ENCODE measurements at places on chromosomes 7 and 10. TPM values are rescaled to one million over a fixed set of nuclear protein-coding genes. Genes with fewer than 3 reads are reported as not detected.

DNA sequence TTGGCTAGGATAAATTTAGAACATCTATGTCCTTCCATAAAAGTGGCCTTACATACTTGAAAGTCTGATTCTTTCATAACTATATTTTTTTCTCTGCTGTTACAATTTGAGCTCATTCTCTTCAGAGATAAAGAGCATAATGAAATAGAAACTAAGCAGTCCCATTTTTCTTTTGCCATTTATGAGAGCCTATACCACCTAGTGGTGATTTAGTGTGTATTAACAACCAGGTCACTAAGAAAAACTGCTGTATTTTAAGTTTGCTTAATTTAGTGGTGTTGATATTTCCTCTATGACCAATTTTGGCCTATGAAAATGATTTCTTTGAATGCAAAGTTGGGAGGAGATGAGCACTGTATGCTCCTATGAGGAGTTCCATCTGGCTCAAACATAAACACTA, 88.7 kb upstream of the ZWINT start:
- no peak for DNase-seq

- DNase-seq: no peak
Observed at GRCh38 chr10:17410907-17411306, 43.5 kb downstream of the ST8SIA6 start.

- DNase-seq: no peak
Observed at GRCh38 chr7:14766747-14767146, 135.8 kb downstream of the DGKB start.

GRCh38 chr10:29140991-29141390, 147.9 kb upstream of the LYZL1 start:
- no peak for DNase-seq

DNA sequence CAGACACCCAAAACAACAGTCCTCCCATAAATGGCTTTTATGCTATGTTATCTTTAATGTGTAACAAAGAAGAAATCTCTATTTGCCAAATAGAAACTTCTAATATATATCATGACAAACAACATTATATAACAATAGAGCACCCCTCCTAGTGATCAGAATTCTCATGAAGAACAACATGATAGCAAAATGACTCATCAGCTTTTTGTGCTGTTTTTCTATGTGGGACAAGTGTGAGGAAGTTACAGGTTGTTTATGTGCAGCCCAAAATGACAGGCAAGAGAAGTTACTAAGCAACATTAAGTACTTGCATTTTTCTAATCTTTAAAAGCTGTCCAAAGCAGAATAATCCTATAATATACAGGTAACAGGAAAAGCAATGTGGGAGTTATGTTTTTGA, 7.7 kb downstream of the DGKB start:
- DNase-seq: no peak

DNA sequence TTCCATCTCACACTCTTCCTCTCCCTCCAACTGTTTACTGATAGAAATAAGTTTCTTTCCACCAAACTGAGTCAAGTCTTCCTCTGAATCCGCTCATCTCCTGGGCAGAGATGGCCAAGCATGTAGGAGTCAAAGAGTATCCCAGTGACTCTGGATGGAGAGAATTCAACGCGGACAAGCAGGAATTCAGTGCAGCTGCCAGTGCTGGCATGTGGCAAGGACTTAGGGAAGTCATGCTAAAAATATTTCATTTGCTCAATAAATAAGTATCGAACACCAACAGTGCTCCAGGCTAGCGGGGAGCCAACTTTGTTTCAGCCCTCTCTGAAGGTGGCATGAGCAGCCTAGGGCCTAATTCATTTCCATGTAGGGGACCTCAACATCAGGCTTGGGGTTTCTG, 351.6 kb upstream of the ZMIZ1 start:
- no peak for DNase-seq

HTRA1 gene
- 206 TPM for polyA plus RNA-seq

DNA sequence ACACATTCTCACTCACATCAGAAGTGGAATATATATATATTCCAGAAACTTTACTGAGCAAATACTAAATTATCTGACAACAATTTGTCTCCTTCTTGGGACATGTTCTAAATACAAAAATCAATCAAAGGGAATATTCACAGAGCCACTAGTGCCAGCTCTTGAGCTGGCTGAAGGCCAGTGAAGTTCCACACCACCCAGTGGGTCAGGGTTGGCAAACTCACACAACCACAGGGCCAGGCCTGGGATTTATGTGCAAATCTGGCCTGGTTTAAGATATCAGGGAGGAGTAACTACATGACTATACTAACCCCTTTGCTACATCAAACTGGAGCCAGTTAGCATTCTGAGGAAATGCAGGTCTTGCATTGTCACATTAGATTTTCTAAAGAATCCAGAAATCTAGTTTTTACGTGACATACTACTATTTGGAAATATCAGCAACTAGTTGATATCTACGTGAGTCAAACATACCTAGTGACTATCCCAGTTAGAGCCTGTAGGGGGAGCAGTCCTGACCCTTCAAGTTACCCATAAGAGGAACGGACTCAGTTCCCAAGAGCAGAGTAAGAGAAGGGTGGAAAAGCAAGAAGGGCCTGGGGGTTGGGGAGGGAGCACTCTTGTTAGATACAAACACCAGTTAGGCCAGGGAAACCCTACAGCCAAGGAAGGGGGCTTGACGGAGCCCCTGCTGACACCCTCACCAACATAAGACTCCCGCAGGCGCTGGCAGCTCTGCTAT, 600.4 kb downstream of the KCNMA1 start:
- no peak for DNase-seq

DNA sequence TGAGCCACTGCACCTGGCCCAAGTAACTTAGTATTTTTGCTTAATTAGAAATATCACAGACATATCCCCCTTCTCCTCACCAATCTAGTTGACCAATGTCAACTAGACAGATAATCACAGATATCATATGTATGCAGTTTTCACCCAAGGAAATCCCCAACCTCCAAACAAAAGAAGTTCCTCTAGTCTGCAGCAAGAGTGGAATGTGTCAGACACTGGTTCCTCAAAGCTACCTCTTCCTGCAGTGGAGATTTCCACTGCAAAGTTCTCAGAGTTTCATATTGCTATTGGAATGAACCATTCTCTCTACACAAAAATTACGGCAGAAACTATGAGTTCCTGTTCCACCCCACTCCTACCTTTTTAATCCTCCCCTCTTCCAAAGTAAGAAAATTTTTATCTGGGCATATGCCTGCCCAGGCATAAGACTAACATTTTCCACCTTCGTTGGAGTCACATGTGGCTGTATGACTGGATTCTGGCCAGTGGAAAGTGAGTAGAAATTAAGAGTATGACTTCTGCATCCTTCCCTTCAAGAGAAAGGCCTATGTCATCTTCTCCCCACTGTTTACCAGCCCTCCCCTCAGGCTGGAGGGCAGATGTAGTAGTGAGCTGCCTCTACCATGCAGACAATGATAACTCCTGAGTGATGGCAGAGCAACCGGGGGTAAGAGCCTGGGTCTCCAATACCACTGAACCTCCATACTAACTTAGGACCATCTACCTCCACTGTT, 103.0 kb downstream of the MYOF start:
- no peak for DNase-seq

GRCh38 chr10:33187427-33187999, 147.0 kb downstream of the NRP1 start:
- no peak for DNase-seq

OPN1SW gene
- 1.8 TPM for polyA plus RNA-seq

SFXN3 gene
- 20.7 TPM for polyA plus RNA-seq

DNA sequence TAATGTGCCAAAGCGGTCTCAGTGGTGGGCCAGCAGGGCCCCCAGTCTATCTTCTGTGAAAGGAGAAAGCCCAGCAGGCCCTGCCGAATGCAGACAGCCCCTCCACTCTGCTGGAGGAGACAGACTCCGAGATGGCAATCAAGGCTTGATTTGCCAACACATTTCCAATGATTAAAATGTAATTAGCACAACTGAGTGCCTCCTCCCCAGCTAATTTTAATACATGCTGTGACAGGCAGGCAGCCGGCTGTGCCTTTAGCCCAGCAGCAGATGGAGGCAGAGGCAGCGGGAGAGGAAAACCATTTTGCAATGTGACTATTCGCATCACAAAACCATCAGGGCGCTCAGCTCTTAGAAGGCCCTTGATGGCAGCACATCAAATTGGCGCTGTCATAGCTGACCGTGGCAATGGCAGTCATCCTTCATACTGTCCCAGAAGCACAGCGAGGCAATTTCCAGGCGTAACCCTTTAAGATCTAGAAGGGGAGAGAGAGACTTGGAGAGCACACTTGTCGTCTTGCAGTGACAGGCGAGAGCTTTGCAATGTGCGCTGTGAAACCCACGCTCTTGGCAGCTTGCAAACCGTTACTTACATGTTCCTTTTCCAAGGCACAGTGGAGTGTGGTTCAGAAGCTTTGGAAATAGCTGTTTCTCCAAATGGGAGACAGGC, 714.8 kb upstream of the GALNT17 start:
- DNase-seq: no peak

DNA sequence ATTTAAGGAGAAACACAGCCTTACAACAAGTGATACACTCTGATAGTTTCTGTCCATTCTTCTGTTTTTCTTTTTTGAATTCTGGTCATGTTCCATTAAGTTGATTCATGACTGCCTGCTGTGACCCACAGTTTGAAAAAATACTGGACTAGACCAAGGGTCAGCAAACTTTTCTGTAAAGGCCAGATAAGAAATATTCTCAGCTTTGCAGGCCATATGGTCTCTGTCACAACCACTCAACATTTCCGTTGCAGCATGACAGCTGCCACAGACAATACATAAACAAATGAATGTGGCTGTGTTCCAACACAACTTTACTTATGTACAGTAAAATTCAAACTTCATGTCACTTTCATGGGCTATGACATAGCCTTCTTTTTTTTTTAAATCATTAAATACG, 156.7 kb downstream of the PLXNA4 start:
- peak; percentile 74 for DNase-seq

DNA sequence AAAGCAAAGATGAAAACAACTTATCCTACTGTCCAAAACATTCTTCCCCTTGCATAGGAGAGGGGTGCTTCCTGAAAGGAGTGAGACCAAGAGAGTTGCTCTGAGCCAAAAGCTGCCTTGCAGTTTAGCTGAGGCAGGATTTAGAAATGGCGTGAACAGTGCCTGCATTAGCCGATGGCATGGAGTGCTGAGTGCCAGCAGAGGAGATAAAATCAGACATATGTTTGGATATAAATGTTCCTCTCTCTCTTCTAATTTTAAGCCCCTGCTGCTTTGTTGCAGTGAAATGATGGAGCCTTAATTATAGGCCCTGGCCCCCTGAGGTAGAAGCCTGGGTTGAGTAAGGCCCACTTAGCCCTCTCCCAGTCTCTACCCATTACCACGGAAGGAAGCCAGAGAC, 7.1 kb downstream of the LRRC4 start:
- DNase-seq: no peak

IFIT1B gene
- 0.14 TPM for polyA plus RNA-seq

SLC39A12 gene
- polyA plus RNA-seq: not detected

DNA sequence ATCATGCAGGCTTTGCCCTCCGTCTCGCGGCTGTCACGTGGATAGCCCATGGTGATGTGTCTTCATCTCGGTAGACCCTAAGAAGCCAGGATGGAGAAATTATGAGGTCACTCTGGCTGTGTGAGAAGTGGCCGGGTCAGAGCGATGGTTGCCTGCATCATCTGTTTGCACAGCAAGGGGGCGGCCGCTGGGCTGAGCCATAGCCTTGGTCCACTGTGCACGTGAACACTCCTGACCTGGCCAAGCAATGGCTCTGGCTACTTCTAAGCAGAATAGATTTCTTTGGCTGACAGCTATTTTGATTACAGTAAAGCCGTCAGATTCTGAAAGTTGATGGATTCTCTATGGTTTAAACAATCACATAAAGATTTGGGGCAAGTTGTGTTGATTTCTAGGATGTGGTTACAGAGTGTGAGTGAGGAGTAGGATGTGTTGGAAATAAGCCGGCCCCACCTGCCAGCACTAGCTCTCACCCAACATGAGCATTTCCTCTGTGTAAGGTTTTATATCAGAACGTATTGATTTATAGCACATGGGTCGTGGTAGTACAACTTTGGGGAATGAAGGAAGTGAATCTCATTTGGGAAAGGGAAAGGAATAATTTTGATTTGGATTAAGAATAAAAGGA, 214.4 kb upstream of the GPR26 start:
- DNase-seq: no peak

FANK1 gene
- polyA plus RNA-seq: 7.8 TPM

DNA sequence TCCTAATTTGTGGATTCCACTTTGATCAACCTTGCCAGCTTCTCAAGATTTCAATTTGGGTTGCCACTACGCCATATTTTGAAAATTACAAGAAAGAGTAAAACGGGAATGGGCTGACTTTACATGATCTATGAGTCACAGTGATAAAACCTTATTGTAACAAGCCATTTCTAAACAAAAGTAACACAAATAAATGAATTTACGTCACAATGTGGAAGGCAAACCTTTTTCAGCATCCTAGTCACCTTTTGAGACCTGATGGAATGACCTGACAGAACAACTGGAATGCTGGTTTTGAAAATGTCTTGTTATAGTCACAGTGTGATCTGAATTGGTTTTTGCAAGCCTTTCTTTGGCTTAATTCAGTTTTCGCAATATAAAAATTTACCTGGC, 85.9 kb downstream of the CDK6 start:
- DNase-seq: no peak

CXCL12 gene
- polyA plus RNA-seq: 367 TPM

FGFBP3 gene
- 2.0 TPM for polyA plus RNA-seq

TBXAS1 gene
- 26.5 TPM for polyA plus RNA-seq

EDRF1 gene
- polyA plus RNA-seq: 34.3 TPM

GRCh38 chr10:111515264-111515663, 438.4 kb downstream of the ADRA2A start:
- DNase-seq: no peak

DNA sequence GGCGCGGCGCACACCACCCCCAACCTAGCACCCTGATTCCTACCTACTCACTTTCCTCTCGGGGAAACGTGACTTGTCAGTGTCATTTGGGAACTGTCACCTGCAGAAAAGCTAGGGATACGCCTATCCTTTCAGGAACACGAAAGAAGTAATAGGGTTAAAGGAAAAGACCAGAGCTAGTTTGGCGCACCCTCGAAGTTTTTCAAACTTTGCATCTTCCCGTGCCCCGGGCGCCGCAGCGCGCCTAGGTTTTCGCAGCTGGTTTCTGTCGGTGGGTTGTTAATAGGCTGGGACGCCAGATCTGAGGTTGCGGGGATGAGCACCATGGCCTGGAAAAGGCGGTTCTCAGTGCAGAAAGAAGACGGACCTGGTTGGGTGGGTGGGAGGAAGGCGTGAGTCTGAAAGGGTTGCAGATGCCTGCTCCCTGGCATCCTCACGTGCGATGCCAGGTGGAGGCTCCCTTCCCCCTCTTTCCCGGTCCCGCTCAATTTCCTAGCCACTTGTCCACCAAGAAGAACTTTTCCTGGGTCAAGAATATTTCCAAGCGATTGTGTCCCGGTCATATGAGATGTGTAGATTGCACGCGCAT, 568 bp upstream of the MEOX2 start:
- DNase-seq: no peak

DNA sequence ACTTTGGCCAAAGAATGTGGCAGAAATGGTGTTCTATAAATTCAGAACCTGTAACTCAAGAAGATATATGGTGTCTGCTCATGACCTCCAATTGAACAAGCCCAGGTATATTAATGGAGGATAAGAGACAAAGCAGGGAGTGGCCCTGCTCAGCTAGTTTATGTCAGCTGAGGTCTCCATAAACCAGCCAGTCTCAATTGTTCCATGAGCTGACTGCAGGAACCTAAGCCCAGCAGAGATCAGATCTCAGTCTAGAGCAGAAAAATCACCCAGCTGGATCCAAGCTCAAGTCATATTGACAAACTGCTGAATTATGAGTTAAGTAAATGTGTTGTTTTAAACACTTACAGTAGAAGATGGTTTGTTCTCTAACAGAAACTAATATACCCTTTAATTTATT, 105.5 kb upstream of the SGCE start:
- no peak for DNase-seq
